ENCODE measurements at places on chromosomes 12 and 14. TPM values are rescaled to one million over a fixed set of nuclear protein-coding genes. Genes with fewer than 3 reads are reported as not detected.

- no peak for DNase-seq
Measured at GRCh38 chr14:74905595-74906142, 17.4 kb downstream of the RPS6KL1 start.

- peak; percentile 25 for DNase-seq
Measured at GRCh38 chr14:55446833-55447232, 6.4 kb upstream of the TBPL2 start.

DNA sequence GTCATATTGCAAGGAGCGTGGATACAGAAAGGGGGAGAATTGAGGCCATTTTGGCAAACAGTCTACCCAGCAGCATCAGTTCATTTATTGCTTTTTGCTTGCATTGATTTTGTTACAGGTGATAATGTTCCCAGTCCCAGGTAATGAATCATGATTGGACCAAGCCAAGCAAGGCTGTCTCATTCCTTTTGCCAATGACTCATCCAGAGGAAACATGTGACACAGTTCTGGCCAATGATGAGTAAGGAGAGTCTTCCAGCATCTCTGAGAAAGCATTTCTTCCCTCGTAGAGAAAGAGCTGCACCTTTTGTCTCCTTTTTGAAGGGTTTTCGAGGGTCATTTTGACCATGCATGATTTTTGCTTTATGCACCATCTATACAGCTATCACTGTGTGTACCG is 68.2 kb downstream of the SLC15A4 start:
- no peak for DNase-seq

DNA sequence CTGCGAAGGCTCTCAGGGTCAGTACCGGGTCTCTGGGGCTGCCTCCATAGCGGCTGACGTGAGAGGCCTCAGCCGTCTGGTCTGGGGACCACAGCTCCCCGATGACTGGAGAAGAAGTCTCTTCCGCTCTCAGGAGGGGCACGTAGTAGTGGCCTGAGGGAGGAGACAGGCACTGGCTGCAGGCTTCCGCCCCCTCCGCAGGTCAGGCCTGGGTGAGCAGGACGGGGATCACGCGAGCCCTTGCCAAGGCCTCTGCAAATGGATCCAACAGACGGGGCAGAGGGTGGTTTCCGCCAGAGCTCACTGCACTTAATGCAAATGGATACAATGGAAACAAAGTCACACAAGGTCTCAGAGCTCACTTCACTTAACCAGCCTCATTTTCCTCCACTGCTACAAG is 24.7 kb downstream of the ANKLE2 start:
- no peak for DNase-seq

- peak; percentile 73 for DNase-seq
Measured at GRCh38 chr12:90290980-90291975, 582.6 kb upstream of the ATP2B1 start.

GRCh38 chr14:63443988-63444387 is 99.2 kb downstream of the PPP2R5E start:
- no peak for DNase-seq

- DNase-seq = peak; percentile 49
Measured at GRCh38 chr12:106131676-106132075, 7.1 kb downstream of the NUAK1 start.

DNA sequence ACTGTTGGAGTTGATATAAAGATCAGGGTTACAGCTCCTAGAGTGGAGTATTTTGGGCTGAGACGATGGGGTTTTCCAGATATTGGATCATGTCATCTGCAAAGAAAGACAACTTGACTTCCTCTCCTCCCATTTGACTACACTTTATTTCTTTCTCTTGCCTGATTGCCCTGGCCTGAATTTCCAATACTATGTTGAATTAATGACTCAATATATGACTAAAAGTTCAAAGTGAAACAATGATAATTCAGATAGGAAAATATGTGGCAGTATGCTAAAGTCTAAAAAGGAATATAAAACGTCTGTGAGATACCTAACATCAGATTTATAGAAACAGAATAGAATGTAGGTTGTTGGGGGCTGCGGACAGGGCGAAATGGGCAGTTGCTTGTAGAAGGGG is 72.2 kb downstream of the BHLHE41 start:
- DNase-seq = no peak

DNA sequence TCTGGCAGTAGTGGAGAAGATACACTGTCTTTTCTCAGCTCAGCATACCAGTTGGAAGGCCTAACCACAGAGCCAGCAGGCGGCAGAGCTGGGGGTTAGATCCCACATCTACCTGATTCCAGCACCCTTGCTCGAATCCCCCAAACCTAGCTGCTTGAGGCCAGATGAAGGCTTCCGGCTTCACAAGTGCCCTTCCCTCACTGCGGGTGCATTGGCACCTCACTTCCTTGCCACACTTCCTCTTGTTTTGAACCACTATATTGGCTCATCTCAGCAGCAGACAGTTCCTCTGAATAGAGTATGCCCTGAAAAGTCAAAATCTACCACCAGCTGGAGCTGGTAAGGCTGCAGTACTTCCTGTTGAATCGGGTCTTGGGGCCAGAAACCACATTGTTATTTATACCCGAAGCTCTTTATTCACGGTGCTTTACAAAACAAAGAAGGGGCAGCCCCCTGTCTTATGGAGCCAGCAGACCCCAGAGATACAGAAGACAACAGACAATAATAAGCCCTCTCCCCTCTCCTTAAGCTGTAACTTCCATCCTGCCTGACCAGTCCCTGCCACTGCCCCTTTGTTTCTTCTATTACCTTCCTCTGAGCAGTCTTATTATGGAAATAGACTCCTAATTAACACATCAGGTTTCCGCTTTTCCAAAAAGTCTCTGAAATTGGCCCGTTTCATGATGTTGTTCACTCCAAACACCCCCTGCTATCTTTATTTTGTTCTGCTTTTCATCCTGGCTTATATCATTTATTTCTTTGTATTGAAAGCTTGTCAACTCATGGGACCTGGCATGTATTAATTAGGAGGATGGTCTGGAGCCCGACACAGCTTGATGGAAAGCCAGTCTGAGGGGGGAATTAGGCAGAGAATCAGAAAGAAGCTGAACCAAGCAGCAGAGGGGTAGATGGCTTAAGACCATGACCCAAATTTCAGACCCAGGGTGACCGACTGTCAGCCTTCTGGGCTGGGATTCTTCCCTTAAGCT is 233.5 kb downstream of the EFCAB11 start:
- DNase-seq = no peak

DNA sequence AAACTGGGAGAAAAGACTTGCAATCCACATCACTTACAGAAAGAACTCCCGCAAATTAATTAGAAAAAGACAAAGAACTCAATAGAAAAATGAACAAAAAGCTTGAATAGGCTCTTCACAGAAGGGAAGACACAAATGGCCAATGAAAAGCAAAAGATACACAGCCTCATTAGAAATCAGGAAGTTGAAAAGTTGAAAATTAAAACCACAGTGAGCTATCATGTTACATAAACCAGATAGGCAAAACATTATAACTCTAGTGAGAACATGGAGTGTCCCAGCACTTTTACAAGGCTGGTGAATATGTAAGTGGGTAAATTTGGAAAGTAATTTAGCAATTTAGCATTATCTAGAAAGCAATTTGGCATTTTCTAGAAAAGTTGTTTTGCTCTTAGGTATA is 158.4 kb upstream of the RASSF8 start:
- no peak for DNase-seq

DNA sequence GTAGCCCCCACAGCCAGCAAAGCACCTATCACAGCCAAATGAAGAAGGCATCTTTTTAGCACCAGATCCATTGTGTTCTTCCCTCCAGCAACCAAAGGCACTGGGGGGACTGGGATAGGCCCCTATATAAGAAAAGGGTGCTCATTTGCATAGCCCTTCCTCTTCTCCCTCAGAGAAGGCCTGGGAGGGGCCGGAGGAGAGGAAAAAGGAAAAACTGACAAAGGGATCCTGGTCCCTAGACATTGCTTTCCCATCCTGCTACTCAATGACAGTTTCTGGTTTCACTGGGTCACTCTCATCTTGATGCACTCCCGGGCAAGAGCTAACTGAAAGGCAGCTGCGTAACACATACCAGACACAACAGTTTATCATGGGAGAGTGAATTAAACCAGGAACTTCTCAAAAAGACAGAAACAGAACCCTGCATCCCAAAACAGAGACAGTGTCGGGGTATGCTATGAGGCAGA is at the start of gene PMEL:
TSS of gene PMEL (minus strand) at position 102 of the 467 bp plus-strand sequence. CDS start at position 71, 31 bp downstream.
- DNase-seq = no peak

- no peak for DNase-seq
Measured at GRCh38 chr12:89140141-89140540, 212.2 kb downstream of the DUSP6 start.

The TMTC1 gene
- total RNA-seq = 6.3 TPM

The ASCL1 gene
- not detected for total RNA-seq

The CLEC2A gene
- not detected for total RNA-seq

The PRPH gene
- not detected for total RNA-seq

The SMIM41 gene
- total RNA-seq = under 0.01 TPM

The KRT73 gene
- total RNA-seq = not detected

The ADAM20 gene
- total RNA-seq = 0.13 TPM

The CRIP1 gene
- total RNA-seq = 0.90 TPM

The DEPDC4 gene
- 0.13 TPM for total RNA-seq

The KRT80 gene
- 0.39 TPM for total RNA-seq

The GALNT6 gene
- 22.1 TPM for total RNA-seq

The CD69 gene
- total RNA-seq = 0.39 TPM

The AGAP2 gene
- total RNA-seq = 0.26 TPM

The BDKRB2 gene
- 0.26 TPM for total RNA-seq

The NGB gene
- total RNA-seq = not detected

The KRT5 gene
- total RNA-seq = 0.13 TPM

All from dermis microvascular lymphatic vessel endothelial cell (primary cell).